NCI-H1092 (cell line): ENCODE measurements at places on chromosomes 3 and 15.

- no peak for DNase-seq
Measured at GRCh38 chr3:8738639-8739038, 5.0 kb downstream of the CAV3 start.

DNA sequence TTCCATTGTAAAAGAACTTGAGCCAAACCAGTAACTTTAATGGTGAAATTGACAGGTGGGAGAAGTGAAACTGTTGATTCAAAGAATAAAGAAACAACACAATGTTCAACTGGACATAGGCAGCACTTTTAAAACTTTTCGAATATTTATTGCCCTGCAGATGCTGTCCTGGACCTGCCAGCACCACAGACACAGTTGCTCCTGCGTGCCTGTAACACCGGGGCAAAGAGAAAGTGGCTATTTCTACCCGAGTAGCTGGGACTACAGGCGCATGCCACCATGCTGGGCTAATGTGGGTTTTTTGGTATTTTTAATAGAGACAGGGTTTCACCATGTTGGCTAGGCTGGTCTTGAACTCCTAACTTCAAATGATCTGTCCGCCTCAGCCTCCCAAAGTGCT lies 7.4 kb downstream of the IL5RA start:
- DNase-seq, result no peak

DNA sequence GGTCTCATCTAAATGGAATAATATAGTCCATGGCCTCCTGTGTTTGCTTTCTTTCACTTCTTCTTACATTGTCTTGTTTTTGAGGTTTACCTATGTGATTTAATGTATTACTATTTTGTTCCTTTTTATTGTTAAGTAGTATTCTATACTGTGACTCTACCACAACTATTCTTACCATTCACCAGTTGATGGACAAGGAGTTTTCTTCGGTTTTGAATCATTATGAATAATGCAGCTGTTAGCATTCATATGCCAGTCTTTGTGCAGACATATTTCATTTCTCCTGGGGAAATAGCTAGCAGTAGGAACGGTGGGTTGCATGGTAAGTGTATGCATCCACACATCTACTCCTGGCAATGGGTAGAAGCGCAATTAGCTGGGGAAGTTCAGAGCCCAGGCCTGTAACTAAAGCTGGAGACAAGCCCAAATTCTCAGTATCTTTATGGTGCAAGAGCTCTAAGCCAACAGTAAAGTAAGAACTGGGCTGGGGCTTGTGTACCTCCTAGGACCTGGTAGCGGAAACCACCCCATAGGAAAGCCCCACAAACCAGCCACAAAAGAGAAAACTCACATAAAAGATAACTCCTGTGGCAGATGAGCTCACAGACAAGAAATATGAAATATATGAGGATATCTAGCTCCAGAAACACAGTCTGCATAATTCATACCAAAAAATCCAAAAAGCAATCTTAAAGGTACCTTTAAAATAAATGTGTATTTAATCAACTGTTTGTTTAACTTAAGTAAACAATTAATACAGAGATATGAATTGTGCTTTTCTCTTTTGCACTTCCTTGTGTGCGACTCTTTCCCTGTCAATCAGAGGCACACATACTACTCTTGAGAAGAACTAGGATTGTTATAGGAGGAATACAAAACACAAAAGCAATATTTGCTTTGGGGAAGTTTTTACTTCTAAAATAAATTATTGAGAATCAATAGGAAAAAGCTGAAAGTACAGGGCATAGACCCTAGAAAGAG lies 2.7 kb upstream of the CSTA start:
- DNase-seq, result no peak

GRCh38 chr3:101988596-101988995 lies 139.3 kb downstream of the NFKBIZ start:
- no peak for DNase-seq

GRCh38 chr3:155370764-155371503 lies 77.5 kb upstream of the STRIT1 start:
- no peak for DNase-seq

GRCh38 chr3:126440709-126440995 lies 35.0 kb downstream of the ZXDC start:
- DNase-seq, result no peak

DNA sequence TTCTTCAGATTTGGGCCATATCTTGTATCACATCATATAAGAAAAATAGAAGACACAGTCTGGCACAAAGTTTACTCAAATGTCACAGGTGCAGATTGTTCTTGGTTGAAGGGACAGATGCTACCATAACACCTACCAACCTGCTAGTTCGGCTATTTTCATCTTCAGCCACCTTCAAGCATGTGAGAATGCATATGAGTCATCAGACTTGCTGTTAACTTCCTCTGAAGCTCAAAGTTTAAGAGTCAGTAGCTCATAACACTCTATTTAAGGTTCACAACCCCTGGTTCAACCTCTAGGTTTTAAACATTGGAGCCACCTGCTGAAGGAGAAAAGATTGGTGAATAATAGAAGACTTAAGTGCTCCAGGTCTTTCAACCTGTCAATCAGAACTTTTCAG lies 522.8 kb downstream of the NLGN1 start:
- no peak for DNase-seq

- DNase-seq, result no peak
Measured at GRCh38 chr3:113157408-113158030, 53.8 kb upstream of the BOC start.

GRCh38 chr3:8523041-8523440 lies 21.4 kb downstream of the LMCD1 start:
- no peak for DNase-seq

- DNase-seq, result no peak
Measured at GRCh38 chr3:99714146-99714545, 75.8 kb downstream of the COL8A1 start.

- no peak for DNase-seq
Measured at GRCh38 chr15:69467636-69468035, 15.0 kb downstream of the RPLP1 start.

- no peak for DNase-seq
Measured at GRCh38 chr3:95595416-95596075, 1218.8 kb upstream of the EPHA6 start.

DNA sequence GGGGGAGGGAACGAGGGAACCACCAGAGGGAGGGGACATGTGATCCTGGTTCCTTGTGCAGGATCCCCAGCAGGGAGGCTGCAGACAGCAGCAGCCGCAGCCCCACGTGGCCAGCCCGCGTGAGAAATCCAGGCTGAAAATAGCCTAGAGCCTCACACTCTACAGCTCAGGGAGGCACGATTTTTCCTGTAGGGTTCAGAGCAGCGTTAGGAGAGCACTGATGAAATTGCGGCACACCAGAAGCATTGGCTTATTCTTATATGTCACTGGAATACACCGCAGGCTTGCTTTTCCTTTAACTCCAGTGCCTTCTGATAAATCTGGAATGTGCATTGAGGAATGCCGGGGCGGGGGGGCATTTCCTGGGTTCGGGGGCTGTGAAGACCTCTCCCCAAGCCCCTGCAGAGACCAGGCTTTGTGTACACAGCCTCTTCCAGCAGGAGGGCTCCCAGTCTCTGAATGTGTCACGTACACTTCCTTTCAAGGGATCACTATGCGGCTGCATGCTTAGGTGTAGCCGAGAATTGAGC lies 193.0 kb downstream of the ATP10A start:
- DNase-seq, result peak; percentile 47

GRCh38 chr15:72227720-72228119 lies 3.3 kb downstream of the PKM start:
- no peak for DNase-seq

- no peak for DNase-seq
Measured at GRCh38 chr15:99554880-99555488, 10.8 kb upstream of the MEF2A start.

- DNase-seq, result peak; percentile 25
Measured at GRCh38 chr15:47725906-47726305, 8.6 kb downstream of the SEMA6D start.

- DNase-seq, result no peak
Measured at GRCh38 chr3:197308591-197308990, 10.2 kb upstream of the DLG1 start.

DNA sequence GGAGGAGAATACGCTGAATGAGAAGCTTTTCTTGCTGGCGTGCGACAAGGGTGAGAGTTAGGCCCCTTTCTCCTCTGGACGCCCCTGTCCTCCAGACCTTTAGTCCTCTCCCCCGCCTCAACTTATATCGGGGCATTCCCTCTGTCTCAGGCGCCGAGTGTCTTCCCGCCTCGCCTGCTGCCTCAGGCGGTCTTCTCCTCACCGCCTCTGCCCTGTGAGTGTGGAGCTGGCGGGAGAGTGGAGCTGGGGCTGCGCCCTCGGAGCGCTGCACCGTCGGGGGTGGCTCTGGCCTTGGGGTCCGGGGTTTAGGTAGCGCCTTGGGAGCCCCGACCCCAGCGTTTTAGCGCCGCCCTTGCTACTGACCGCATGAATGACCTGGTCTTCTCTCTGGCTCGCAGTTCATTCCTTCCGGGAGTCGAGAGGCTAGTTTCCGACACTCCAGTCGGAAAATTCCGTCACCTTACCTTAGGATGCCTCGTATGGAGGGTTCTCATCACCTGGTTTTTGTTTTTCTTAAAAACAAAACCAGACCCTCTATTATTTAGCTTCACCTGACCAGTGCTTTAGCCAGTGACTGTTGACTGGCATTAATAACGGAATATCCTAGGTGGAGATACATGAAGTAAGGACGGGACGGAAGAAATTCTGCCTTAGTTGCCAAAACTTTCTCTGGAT lies 985 bp downstream of the TRPC1 start:
- peak; percentile 23 for DNase-seq

- no peak for DNase-seq
Measured at GRCh38 chr3:52779011-52779836, 1.8 kb downstream of the ITIH1 start.

DNA sequence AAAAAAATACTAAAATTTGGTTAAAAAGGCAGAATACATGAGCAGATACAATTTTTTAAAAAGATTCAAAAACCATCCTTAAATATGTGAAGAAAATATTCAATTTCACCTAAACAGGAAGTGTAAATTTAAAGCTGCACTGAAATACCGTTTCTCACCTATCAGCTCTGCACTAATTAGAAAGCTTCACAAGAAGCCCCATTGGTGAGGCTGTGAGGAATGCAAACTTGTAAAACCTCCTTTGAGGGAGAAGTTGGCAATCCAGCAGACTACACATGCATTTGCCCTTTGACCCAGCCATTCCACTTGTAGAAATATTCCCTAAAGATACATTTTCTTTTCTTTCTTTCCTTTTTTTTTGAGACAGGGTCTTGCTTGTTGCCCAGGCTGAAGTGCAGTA lies 18.8 kb downstream of the BLM start:
- DNase-seq, result no peak

- DNase-seq, result no peak
Measured at GRCh38 chr3:132242790-132243189, 74.4 kb upstream of the ACP3 start.

DNA sequence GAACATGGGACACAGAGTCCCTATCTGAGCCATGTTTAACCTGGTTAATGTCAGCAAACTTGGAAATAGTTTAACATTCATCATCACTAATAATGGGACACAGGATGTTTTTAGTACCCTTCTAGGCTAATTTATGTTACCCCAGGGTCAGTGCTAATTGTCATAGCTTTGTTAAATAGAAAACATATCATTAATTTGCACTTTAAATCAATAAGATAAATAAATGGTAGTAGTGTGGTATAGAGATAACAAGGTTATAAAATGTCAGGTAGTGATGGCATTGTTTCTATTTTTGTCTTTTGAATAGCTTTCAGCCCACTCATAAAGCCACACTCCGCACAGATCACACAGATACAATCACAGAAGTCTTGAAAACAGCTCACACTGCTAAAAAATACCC lies 534.9 kb downstream of the MECOM start:
- no peak for DNase-seq

- DNase-seq, result no peak
Measured at GRCh38 chr15:101504866-101505609, 15.5 kb upstream of the PCSK6 start.

DNA sequence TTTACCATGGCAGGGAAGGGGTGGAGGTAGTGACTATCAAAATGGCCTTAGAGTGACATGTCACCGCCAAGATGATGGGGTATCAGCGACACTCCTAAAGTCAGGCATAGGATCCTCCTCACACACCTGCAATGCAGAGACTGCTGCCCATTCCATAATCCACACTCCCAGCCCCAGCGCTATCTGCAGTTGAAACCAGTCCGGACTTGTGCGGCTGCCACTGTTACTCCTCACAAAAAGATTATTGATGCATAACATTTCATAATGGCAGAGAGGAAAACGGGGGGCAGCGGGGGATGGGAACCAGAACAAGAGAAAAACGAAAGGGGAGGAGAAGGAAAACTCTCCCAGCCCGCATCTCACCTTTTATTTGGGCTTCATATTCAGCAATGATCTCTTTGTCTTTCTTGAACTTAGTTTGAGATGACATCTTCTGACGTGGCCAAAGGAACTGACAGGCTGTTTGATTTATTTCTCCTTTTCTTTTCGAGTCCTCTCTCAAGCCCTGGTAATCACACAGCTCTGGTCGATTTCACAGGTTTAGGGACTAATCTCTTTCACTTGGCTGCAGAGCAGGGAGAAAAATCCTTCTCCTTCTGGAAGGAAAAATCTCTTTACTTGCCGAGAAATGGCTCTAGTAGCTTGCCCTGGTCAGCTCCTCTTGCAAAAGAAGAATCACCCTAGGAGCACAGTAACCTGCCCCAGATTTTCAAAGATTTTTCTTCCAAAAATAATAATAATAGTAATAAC lies 749 bp downstream of the SRGAP3 start:
- peak; percentile 4 for DNase-seq

DNA sequence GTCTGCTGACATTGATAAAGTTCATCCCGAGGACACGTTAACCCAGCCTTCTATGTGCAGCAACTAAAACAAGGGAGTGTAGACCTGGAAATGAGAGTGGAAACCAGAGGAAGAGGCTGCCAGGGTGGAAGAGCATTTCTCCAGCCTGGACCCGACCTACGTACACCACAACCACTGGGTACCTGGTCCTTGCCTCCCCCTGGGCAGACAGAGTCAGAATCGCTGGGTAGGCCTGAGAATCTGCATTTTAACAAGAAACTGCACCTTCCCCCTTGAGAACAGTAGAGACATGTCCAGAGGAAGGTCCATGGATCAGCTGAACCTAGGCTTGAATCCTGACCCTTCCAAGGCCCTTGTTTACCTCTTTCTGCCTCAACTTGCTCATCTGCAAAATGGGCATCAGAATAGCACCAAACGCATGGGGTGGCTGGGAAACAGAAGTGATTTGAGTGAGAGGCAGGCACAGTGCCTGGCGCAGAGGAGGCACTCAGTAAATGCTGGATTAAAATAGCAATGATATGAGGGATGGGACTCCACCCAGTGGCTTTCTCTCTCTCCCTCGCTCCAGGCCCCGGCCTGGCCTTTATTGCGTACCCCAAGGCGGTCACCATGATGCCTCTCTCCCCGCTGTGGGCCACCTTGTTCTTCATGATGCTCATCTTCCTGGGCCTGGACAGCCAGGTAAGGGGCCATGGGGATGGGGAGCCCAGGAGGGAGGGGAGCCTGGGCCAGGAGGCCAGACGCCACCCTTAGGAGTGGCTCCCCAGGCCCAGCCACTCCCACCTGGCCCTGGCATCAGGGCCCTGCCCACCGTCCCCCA lies 66.9 kb upstream of the SLC6A1 start:
- DNase-seq, result no peak

GRCh38 chr3:187807086-187807862 lies 62.0 kb upstream of the BCL6 start:
- no peak for DNase-seq
